Left ventricle myocardium superior (tissue), 1 donor: ENCODE measurements at places on chromosomes 4 and X.

DNA sequence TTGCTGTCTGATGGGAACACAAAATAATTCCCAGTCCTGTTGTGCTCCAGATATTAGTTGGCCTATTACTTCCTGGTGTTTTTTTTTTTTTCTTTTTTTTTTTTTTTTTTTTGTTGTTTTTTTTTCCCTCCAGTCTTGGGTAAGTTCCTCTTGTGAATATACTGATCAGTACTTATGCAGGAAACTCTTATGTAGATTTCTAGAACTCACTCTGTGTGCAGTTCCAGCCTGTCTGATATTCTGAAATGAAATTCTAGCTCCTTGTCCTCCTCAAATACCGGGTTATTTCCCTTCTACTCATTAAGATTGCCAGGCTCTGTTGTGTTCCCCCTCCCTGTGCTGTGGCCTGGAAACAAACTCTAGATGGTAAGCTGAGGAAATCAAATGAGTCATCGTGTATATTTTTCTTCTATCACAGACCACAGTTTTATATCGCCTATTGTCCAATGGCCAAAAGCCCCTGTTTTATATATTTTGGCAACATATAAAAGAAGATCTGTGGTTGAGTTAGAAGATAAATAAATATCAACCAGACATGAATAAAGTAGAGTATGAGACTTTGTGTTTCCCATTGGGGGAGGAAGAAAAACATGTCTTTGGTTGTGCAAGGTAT lies 124.3 kb upstream of the UGT8 start:
- no peak for DNase-seq

- DNase-seq: no peak
Measured at GRCh38 chr4:5823542-5824211, 69.2 kb downstream of the CRMP1 start.

DNA sequence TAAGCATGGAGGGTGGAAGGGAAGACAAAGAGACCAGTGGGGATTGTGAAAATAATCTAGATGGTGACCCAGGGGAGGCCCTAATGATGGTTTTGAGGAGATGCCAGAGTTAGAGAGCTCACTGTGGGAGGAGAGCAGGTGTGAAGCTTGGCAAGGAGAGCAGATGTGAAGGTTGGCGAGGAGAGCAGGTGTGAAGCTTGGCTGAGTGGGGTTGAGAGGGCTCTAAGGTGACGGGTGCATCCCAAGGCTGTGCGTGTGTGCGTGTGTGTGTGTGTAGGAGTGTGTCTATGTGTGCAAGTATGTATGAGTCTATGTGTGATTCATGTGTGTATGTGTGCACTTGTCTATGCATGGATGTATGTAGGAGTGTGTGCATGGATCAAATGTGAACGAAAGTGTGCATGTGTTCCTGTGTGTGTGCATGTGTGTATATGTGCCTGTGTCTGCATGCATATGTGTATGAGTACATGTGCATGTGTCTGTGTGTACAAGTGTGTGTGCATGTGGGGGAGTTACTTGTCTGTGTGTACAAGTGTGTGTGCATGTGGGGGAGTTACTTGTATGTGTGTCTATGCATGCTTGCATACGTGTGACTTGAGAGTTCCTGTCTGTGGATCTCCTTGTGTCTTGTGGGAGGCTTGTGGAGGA lies 72.0 kb downstream of the EVC start:
- DNase-seq: no peak

- no peak for DNase-seq
Measured at GRCh38 chr4:40607221-40607620, 22.4 kb downstream of the RBM47 start.

DNA sequence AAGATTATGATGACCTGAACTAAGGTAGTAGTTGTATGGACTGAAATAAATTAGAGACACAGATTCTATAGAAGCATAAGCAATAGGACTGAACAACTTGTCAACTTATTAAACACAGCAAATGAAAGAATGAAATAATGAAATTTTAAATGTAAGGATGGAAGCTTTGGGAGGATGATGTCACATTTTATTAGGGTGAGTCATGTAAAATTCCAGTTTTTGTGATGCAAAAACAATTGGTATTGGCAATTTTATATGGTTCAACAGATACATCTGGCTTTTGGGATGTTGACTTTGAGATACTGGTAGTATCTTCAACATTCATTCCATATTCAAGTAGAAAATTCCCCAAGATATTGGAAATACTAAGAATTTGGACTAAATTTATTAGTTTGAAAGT lies 72.7 kb upstream of the IL15 start:
- DNase-seq: no peak

DNA sequence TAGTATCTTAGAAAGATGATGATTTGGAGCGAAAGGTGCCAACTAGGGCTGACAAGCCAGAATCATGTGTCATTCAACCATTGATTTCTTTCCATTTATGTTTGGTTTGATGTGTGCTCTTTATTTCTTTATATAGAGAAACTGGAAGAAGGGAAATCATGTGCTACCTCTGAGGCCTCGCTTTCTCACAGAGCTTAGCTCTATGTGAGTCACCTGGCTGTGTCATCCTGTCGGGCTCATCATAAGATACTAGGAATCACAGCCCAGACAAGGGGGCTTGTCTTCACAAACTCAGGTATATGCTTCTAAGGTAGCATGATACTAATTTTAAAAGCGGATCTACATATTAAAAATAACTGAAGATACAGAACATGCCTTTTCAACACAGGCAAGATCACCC lies 81.7 kb upstream of the GPM6B start:
- DNase-seq: no peak

DNA sequence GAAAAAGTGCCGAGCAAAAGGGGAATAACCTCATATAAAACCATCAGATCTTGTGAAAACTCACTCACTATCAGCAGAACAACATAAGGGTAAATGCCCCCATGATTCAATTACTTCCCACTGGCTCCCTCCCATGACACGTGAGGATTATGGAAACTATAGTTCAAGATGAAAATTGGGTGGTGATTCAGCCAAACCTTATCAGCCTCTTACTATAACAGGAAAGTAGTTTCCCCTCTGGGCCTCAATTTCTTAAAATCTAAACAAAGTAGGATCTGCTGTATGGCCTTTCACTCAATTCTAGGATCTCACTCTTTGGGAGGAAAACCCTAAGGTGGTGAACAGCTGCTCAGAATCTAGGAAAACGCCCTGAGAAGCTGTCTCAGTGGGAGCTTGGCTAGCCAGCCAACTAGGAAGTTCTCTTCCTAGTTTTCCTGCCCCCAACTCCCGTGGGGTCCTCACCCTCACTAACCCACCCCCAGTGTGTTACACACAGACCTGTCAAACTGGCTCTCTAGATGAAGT lies 1017.1 kb upstream of the HS3ST1 start:
- DNase-seq: no peak

DNA sequence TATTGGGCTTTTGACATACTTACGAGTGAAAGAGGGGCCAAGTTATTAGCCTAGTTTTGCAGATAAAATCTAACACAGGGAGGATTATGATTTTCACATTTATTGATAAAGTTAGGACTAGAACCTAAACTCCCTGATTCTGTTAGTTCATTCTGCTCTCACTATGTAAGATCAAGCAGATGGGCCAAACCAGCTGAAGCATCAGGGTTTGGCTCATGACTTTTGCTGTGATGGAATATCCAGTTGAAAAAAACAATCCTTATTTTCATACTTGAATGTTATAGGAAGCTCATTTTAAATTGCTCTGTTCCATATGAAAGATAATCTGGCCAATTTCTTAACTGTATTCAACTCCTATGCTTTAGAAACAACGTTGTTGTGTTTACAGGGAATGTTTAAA lies 21.2 kb downstream of the SPRY1 start:
- no peak for DNase-seq

DNA sequence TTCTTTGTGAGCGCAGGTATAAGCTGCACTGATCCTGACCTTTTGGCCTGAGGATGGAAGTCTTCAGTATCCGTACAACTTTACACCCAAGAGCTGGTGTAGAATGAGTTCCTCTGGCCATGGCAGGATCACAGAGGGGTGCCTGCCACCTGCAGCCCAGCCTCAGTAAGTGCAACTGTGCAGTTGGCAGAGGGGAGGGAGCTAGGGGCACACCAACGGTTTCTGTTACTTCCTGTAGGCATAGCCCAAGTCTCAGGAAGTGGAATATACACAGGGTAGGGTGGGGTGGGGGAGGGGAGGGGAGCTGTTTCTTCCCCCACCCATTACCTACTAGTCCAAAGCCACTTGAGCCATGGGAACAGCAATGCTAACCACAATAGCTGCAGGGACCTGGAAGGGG lies 85.4 kb upstream of the GBA3 start:
- peak; percentile 53 for DNase-seq

- DNase-seq: peak; percentile 79
Measured at GRCh38 chr4:88765729-88766128, 68.1 kb upstream of the NAP1L5 start.

GRCh38 chrX:68853665-68854251 lies 24.9 kb downstream of the EFNB1 start:
- no peak for DNase-seq

GRCh38 chr4:18214411-18215055 lies 193.0 kb upstream of the LCORL start:
- DNase-seq: no peak

- DNase-seq: peak; percentile 39
Measured at GRCh38 chrX:30561191-30561590, 16.4 kb downstream of the TASL start.

DNA sequence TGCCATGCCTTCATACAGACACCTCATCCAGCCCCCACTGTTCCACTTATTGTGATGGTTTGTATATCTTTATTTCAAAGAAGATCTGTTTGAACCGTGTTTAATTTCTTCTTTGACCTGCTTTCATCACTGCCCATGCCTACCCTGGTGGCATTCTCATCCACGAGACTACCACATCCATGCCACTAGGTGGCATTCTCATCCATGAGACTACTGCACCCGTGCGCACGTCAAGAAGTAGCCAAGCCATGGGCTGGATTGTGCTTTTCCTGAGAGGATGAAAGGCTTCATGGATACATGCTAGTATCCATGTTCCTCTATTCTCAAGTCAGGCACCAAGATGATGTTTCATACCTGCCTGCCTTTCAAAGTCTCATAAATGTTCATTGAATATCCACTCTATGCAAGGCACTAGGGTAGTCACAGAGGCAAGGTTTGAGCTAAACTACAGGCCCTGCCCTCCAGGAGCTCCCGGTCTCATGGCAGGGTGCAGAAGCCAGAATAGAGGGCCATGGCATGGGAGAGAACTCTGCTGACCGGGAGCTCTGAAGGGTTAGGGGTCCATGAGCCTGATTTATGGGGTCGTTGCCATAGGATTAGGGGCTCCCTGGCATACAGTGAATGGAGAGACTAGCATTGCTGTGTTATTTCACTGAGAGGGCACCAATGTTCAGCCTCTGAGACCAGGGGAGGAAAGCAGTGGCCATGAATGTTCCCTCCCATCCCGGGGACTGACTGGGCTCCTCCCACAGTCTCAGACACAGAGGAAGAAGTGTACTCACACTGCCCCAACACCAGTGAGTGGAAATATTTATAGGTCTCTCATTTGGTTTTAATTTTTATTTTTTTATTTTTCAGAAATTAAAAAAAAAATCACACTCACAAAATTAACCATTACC lies 24.8 kb upstream of the EOLA2 start:
- DNase-seq: peak; percentile 41

DNA sequence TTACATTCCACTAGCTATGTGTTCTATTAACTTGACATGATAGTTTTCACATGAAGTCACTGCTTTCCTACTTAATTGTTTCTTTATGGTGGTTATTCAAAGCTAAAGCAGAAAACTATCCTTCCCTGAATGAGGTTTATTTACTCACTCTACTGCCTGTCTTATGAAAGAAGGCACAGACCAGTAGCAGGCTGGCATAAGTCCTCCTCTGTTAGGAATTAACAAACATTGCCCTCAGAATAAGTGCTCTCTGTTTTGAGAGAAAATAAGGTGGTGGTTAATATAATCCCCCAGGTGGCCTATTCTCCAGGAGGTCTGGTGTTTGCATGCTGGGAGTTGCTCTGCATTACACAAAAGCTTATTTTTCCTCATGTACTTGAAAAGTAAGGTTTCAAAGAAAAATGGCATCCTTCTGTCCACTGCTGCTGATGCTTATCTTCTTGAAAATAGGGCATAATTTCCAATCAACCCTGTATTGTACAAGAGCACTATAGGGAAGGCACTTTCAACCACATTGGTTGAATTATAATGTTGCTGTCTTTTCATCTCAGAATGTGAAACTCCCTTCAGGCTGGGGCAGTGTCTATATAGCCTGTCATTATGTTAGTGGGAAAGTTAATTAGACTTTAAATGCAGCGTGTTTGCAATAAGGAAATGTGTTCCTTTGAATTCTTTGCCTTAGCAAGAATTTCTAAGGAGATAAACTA lies 119.7 kb upstream of the TBC1D9 start:
- no peak for DNase-seq

- no peak for DNase-seq
Measured at GRCh38 chrX:13837290-13837745, 20.4 kb upstream of the GPM6B start.

GRCh38 chr4:46270986-46271596 lies 118.8 kb downstream of the GABRA2 start:
- no peak for DNase-seq

DNA sequence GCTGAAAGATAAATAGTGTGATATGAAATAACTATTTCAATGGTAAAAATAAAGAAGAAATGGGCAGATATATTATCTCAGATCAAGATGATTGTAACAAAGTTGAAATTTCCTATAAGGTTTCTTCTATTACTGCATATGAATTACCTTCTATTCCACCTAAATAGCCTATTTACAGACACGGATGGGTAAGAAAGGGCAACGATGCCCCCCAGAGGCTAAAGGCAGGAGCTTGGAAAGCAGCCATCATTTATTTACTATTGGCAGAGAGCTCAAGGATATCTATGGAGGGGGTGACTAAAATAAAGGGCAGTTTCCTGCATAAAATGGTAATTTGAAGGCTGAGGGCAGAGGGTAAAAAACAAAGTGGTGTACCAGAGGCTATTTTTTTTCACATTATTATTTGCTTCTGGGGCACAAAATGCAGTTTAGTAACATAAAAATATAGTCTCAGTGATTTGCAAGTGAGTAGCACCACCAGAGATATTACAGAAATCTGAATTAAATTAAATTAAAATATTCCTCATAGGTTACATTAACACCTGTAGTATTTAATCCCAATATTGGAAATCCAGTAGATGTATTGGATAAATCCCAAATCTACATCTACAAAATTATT lies 123.1 kb downstream of the BTC start:
- DNase-seq: no peak

- DNase-seq: no peak
Measured at GRCh38 chr4:13762130-13762529, 134.6 kb upstream of the BOD1L1 start.

DNA sequence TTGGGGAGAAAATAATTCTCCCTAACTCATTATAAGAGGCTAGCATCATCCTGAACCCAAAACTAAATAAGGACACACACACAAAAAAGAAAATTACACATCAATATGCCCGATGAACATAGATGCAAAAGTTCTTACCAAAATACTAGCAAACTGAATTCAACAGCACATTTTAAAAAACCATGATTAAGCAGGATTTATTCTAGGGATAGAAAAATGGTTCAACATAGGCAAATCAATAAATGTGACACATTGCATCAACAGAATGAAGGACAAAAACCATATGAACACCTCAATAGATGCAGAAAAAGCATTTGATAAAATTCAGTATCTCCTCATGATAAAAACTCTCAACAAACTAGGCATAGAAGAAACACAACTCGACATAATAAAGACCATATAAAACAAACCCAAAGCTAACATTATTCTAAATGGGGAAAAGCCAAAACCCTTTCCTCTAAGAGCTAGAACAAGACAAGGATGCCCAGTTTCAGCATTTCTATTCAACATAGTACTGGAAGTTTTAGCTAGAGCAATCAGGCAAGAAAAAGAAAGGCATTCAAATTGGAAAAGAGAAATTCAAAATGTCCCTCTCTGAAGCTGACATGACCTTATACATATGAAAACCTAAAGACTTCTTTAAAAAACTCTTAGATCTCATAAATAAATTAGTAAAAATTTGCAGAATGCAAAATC lies 200.9 kb downstream of the NKX6-1 start:
- no peak for DNase-seq
